ENCODE measurements at places on chromosomes 1 and 21. TPM values are rescaled to one million over a fixed set of nuclear protein-coding genes. Genes with fewer than 3 reads are reported as not detected.

Gene KLF17
- not detected for total RNA-seq

Gene FAM151A
- total RNA-seq: not detected

Gene KIAA0040
- 31.8 TPM for total RNA-seq

Gene KRTAP6-3
- total RNA-seq: not detected

Gene PRDM16
- not detected for total RNA-seq

Gene CLCA1
- total RNA-seq: not detected

Gene TFB2M
- total RNA-seq: 32.3 TPM

Gene CORT
- total RNA-seq: 0.46 TPM
